Right ventricle myocardium superior (tissue), 1 donor: ENCODE measurements at places on chromosomes 4 and X. TPM values are rescaled to one million over a fixed set of nuclear protein-coding genes. Genes with fewer than 3 reads are reported as not detected.

DNA sequence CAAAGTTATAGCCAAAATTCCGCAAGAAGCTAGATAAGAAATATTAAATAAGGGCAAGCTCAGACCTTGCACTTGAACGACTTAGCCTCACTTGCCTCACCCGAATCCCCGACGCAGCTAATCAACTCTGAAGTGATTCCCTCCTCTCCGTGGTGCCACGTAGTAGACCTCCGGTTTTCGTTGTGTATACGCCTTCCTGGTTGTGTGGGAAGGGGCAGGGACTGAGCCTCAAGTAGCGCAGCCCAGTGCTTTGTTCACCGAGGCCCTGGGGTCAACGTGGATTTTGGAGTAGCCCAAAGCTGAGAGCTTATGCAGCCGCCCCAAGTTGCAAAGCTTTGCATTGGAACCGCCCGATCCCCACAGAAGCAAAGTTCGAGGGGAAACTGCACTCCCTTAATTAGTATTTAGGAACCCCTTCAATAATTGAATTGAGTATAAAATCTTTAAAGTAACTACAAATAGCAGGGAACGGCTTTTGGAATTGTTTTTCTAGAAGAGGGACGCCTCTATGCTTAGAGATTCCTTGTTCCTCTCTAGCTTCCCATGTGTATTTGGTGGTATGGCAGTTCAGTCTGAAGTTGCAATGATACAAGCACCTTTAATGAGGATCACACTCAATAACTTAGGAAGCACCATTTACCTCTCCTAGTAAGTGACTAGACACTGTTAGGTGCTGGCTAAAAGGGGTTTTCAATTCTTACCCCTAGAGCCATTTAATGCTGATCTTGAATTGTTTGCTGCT is 55.7 kb downstream of the LINC00632 start:
- DNase-seq, result no peak

GRCh38 chr4:128566693-128567092 is 242.8 kb upstream of the JADE1 start:
- DNase-seq, result no peak

DNA sequence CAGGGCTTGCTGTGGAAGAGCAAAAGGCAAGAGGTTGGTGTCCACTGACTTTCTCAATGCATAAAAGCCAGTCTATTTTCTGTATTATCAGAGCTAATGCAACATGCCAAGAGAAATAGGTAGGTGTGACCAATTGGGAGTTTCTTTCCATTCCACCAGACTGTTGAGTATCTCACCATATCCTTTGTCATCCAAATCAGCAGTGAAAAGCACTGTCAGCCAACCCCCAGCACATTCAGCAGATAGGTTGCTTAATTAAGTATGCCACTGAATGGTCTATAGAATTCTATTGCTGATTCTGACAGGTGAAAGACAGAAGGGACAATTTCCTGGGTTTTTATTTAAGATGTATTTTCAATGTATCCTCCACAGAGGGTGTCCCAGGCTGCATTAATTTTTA is 139.8 kb downstream of the HS6ST2 start:
- DNase-seq, result no peak

DNA sequence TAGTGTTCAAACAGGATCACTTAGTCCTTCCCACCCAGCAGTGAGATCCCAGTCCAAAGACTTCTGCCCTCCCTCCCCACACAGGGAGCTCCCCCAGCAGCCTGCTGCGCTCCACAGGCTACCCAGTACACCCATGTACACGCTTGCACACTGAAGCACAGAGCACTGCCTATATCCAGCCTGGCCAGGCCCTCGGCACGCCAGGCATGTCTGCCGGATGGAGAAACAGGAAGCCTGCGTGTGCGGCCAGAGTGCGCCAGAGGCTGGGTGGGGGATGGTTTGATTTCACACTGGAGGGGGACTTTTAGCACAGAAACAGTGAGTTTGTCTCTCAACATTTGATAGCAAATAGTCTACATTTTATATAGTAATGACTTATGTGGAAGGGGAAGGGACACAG is 833.5 kb upstream of the IGFBP7 start:
- DNase-seq, result no peak

DNA sequence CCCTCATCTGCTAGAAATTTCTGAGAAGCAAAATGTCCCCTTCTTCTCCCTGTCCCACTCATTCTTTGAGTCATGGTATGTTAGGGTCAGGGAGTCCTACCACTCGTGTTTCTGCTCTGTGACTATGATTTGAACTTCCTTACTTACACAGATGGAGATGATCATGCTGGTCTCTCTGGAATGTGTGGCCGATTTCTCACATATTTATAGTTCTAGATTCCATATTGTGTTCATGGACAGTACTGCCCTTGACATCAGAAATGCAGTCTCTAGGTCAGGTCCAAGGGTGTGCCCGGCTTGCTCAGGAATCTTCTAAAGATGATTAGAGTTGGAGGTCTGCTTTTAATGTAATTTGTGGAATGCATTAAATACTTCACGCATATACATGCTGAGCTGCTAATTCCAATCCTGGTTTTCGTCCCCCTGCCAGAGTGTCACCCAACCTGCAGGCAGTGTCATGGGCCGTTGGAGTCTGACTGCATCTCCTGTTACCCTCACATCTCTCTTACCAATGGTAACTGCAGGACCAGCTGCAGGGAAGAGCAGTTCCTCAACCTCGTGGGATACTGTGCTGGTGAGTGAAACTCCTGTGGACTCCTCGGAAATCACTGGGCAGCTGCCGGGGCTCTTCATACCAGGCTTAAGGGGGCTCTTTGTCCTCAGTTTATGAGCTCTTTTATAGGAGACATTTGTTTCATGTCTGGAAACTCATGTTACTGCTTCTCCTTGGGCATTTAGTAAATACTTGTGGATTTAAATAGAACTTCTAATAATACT is 214.1 kb upstream of the ANXA3 start:
- no peak for DNase-seq

GRCh38 chr4:136939781-136940180 is 592.5 kb downstream of the PCDH18 start:
- no peak for DNase-seq

DNA sequence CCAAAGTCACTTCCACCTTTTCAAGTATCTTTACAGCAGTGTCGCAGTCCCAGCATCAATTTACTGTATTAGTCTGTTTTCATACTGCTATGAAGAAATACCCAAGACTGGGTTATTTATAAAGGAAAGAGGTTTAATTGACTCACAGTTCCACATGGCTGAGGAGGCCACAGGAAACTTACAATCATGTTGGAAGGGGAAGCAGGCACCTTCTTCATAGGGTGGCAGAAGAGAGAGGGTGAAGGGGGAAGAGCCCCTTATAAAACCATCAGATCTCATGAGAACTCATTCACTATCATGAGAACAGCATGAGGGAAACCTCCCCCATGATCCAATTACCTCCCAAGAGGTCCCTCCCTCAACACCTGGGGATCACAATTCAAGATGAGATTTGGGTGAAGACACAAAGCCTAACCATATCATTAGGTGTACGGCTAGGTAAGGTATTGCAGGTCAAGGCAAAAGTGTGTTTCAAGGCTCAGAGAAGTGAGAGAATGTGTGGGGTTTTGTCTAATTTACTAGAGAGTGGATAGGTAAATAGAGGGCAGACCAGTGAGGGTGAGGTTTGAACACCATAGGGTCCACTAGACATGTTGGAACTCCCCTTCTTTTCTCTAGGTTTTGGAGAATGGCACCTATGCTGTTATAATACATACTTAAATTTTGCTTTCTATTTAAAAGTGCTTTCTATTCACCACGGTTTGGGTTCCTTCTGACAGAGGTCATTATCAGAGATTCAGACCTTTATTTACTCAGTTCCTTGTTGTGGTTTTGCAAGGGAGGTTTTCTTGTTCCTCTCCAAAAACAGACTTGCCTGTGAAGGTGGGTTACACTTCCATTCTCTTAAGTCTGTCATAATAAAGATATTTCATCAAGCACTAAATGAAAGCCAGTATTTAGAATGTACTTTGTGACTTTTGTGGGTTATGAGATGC is 186.6 kb downstream of the CPEB2 start:
- DNase-seq, result no peak

- DNase-seq, result no peak
These were observed 374.9 kb upstream of the TECRL start for GRCh38 chr4:64784125-64784524.

- no peak for DNase-seq
These were observed 27.2 kb upstream of the TMSB4X start for GRCh38 chrX:12947545-12948235.

DNA sequence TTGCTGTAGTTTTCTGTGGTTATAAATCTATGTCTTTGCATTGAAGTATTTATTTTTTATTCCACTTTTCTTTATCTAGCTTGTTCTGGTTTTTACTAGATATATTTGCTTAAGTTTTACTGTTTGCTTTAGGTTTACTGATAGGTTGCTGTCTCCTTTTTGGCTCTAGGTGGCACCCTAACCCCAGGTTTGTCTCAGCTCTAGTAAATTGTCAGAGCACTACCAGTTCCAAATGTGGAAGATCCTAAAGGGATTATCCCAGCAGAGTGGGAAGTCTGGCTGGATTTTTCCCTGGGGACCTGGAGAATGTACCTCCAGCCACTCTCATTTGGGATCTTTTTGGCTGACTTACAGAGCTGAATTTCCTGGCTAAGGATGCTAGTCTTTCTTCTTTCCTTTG is 106.1 kb downstream of the PBDC1 start:
- DNase-seq, result no peak

DNA sequence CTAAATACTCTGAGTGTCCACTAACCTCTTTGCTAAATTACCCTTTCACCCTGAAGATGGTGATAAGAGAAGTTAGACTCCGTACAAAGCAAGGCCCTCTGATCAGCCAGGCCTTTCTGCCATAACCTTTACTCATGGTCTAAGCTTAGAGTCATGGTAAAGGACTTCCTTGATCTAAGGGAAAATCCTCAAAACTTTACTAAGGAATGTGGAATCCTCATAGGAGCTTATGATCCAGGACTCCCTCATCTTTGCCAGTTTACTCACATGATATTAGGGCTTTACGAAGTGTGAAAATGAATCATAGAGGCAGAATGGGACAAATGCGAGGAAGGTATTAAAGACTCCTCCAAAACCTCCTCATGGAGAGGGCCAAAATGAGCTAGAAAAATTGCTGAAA is 7.9 kb upstream of the FAM13A start:
- no peak for DNase-seq

GRCh38 chrX:53186351-53186750 is 38.7 kb downstream of the KDM5C start:
- no peak for DNase-seq

DNA sequence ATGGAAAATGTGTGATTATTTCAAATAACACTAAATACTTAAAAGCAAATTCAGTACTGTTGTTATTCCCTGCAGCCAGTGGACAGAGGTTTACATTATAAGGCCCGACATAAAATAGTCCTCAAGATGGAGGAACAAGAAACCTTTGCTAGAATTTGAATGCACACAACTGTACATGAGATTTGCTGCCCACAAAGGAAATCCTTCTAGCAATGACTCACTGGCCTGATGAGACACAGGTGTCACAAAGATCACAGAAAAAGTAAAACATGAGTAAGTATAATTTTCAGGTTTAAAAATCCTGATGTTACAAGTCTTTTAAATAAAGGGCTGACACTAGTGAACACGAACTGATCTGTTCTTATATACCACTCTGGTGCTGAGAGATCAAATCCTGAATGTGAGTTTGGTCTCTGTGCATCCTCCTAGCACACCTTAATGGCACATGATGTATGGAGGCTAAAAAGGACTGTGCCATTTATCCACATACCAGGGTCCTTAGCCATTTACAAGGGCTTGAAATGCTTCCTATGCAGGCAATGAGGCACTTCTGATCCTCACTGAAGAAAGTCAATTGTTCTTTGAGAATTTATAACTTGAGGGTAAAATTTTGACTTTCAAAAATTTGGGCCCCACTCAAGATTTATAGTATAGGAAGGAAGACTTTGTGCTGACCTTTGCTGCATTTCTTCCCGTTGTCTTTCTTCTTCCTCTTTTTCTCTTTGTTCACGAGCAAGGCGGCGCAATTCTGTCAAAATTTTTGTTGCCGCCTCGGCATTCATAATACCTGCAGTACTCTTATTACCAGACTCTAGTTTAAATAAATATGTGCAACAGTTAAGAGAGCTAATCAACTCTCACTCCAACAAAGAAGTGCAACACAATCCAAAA is 23.0 kb downstream of the MAP7D3 start:
- no peak for DNase-seq

- no peak for DNase-seq
These were observed 45.9 kb downstream of the ADGRL3 start for GRCh38 chr4:61246034-61246433.

CLIC2 gene
- 10.7 TPM for total RNA-seq

AKAP4 gene
- not detected for total RNA-seq

PCYT1B gene
- total RNA-seq, result not detected

ANOS1 gene
- 4.5 TPM for total RNA-seq

FGG gene
- total RNA-seq, result not detected

ALG13 gene
- 12.3 TPM for total RNA-seq

SLC25A53 gene
- total RNA-seq, result 11.9 TPM
